ENCODE measurements at places on chromosomes 2 and 18.
A peak's percentile ranks its signal among the peaks of the same experiment; 100 is the strongest.

DNA sequence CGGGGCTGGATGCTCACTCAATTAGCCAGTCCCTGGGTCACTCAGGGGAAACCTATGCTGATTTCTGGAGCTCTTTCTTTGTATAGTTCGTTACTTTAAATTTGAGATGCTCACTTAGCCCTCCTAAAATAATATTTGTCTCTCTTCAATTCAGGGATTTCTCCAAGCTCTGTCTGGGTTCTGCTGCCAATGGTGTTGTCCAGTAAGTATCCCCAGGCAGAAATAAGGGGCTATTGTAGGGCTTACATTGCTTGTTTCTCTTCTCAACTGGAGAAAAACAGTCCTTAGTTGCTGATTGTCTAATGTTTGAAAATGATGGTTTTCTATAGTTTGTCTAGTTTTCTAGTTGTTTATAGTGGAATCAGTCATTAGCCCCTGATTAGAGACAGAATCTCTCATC, 5.0 kb downstream of the RAB6C start:
- no peak for DNase-seq

DNA sequence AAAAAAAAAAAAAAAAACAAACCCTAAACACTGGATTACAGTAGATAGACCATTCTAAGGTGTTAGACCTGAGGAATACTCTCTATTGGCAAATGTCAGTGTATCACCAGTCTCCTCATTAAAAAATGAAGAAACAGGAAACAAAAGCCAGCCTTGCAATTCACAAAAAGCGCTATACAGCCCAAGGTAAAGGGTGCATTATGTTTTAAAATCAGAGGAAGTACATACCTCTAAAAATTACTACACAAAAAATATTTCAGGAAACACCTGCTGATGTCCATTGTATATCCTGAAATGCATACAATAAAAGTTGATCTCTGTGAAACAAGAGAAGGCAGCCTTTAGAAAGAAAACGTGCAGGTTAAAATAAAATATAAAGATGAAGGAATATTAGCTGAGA, 54.9 kb upstream of the TSPYL6 start:
- DNase-seq, result no peak

- DNase-seq, result no peak
Observed at GRCh38 chr2:56456791-56457190, 273.0 kb downstream of the CCDC85A start.

DNA sequence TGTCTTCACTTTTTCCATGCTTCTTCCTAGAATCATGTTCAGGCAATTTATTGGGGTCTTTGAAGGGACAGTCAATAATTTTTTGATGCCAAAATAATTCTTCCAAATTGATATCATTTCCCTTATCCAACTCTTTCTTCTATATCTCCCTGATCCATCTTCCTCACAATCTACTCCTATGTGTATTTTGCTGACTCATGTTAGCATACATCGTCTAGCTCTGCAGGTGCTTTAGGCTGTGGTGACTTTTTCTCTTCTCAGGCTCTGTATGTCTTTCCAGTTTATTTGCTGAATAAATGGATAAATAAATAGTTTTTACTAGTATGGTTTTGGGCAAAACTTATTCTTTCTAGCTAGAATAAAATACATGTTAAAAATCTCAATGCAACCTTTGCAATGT, 1650.9 kb upstream of the TMEFF2 start:
- no peak for DNase-seq

DNA sequence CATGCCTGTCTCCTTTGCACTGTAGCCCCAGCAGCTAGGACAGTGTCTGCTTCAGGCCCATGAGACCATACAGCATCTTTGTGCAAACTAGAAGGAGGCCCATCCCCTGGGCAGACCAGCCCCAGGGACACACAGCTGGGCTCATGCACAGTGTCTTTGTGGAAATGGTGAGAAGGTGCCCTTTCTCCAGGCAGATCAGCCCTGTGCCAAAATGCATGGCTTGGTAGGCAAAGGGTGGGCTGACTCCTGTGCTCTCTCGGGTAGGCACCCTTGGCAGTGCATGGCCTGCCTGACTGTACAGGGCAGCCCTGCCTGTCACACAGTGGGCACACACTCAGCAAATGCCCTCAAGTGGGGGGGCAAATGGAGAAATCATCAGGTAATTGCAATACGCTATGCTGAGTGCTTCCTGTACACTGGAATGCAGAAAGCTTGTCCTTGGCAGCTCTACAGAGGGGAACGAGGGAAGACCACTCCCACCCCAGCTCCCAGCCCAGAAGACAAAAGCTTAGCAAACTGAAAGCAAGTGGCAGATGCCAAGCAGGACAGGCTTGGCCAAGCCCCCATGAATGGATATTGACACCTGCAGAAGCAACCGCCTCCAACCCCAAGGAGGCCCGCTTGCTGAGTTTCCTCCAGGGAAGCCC, 21.6 kb downstream of the TNS1 start:
- no peak for DNase-seq

GRCh38 chr2:8661736-8662135, 20.1 kb upstream of the ID2 start:
- no peak for DNase-seq

DNA sequence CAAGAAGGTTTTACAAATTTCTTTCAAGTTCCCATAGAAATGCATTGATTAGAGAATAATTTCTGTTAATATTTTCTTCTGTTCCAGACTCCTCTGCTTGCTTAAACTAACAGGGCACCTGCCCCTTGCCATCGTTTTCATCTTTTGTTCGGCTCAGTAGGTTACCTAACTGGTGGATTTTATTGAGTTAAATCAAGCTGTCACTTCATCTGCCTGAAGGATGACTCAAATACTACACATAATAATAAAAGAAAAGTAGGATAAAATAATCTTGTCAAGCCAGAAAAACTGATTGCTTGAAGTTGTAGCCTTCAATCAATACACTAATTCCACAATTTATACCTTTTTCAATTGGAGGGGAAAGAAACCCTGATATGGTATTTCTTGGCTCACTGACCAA, 234.0 kb downstream of the NR4A2 start:
- no peak for DNase-seq

DNA sequence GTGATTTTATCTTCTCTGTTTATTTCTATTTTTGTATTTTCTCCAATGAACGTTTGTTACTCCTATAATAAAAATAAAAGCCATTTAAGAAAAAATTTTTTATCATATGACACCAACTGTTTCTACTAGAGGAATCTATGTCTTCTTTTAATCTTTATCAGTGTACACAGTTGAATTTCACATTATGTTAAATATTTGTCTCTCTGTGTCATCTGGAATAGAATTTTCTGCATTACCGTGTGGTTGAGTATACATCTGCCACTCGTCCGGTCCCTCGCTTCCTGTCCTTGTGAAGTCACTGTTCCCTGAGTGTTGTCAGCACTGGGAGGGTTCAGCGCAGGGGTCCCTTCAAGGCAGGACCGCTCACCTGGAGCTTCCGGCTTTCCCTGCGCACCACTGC, 99.2 kb downstream of the LDLRAD4 start:
- DNase-seq, result no peak

- no peak for DNase-seq
Observed at GRCh38 chr2:233434666-233435330, 80.5 kb downstream of the DGKD start.

DNA sequence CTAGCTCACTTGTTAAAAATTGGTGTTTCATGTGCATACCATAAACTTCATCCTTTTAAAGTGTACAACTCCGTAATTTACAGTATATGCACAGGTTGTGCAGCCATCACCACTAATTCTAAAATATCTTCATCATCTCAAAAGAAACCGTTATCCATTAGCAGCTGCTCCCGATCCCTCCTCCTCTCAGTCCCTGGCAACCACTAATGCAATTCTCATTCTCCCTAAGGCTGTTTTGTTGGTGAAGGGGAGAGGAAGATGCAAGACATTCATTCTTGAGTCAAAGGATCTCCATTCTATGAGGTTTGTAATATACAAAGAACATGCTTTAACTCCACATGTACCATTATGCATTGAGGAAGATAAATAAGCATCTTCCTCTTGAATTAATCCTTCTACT, 48.6 kb downstream of the RNU4ATAC start:
- DNase-seq, result no peak

DNA sequence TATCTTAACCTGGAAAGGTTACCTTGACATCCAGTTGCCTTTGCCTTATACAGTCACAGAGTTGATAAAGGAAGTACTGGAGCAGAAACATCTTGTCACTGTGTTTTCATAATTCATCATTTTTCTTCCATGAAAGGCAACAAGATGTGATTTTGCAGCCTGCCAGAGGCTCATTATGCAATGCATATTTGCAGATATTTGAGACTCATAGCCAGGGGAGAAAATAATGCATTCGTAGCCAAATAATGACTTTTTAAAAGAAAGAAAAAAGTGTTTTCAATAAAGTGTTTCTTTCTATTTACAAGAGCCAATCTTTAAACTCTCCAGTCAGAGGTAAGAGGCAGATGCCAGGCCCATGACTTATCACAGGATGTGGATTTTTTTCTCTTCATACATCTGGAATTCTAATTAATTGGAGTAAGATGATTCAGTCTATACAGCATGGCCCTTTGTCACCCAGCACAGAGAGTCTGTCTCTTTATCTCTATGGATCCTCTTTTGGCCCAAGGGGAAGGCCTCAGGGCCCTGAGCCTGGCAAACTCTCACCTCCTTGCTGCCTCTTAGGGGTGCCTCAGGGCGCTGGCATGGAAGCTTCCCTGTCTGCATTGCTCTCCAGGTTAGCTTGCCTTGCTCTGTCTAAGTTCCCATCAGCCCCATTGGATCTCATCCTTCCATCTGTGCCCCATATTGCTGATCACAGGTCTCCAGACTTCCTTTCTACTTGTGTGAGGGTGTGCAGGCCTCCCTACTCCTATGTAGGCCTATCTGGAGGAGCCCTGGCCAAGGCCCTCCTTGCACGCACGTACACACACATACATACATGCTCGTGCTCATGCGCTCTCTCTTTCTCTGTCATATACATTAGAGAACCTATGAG, 247.7 kb downstream of the TPGS2 start:
- no peak for DNase-seq

DNA sequence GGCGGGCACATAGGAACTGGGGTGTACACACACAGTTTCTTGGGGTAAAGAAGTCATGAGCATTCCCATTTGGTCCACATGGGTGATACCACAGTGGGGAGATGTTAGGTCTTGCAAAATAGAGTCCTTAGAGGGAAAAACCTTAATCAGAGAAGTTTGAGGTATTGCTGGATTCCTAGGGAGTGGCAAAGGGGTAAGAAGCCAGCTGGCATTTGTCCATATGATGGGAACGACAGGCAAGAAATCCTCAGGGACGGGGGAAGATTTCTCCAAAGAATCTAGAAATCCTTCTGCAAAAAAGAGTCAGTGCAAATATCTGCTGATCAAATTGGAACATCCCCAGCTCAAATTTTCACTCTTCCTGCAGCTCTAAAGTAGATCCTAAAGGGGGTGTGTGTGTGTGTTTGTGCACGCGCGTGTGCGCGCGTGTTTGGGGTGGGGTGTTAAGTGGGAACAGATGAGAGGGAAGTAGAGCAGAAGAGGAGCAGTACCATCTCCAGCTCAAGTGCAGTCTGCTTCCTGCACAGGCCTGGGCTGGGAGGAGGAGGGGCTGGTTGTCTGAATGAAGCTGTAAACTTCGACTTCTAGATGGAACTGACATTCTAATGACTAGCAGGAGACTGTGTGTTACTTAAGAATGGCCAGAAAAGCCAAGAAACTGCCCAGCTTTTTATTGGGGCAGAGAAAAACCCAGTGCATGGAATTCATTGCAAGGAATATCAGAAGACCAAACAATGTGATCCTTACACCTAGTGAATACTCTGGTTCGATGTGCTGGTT, 168.0 kb downstream of the SPP2 start:
- DNase-seq, result no peak

DNA sequence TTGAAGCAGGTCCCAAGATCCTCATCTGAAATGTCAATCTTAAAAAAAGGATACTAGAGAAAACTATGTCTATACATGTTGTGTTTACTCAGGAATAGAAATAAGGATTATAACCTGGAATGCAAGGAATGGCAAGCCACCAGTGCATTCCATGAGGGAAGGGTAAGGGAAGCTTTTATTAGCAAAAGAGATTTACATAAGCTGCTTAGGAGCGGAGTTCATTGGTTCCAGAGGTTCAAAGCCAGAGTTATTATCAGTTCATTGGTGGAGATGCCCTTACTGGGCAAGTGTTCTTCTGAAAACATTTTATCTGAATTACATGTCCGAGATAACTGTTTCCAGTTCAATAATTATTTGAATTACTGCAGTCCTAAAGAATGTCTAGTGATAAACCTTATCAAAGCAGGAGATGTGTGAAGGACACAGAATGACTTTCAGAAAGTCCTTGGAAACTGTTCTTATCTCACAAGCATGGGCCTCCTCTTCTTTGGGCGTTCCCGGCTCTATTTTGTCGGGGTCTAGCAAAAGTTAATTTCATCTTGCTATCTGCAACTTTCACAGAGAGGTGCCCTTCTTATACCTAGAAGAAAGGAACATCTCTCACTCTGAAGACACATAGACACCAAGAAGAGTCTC, 23.5 kb downstream of the COMMD1 start:
- no peak for DNase-seq

GRCh38 chr18:31233621-31234275, 71.1 kb upstream of the DSC1 start:
- no peak for DNase-seq

DNA sequence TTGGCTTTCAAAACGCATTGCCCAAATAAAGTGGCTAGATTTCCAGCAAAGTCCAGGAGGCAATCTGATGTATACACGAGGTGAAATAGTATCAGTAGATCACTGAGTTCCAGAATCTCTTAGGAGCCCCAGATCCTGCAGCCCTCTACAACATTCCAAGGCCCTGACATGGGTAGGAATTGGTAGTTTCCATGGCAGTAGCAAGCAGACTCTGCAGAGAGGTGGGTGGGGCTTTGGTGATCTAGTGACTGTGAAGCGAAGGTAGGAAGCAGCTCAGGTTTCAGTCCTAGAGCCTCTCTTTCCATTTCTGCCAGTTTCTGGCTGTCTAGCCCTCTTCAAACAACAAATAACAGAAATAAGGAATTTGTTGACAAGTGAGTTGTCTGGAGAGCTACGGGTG, 13.8 kb upstream of the SGPP2 start:
- no peak for DNase-seq

- DNase-seq, result peak; percentile 62
Observed at GRCh38 chr2:141534666-141535362, 596.0 kb downstream of the LRP1B start.

DNA sequence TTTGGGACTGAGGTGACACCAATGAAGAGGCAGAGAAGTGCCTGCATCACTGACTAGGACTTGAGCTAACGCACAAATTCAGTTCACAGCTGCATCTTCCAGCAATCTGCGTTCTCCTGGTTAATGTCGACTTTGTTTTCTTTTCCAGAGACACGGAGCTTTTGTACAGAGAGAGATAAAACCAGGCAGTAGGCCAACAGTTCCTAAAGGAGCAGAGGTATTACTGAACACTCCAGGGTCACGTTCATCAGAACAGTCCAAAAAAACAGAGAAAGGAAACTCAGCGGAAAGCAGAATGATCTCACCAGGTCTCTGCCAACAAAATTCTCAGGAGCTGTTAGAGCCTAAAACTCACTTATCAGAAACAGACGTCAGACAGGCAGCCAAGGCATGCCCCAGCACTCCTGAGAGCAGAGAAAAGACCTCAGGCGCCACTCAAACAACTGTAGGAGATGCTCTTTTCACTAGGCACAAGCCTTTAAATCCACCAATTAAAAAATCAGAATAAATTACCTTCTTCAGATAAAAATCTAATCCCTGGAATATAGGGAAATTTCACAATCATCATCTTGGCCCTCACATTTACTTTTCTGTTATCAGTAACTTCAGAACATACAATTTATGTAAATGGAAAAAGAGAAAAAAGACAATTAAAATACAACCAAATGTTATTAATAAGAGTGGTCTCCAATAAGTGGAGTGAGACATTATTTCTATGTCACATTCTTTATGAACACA, 95.9 kb upstream of the SPTBN1 start:
- DNase-seq, result no peak

GRCh38 chr2:21084401-21084800, 39.4 kb upstream of the TDRD15 start:
- no peak for DNase-seq
